Posterior cingulate gyrus (tissue), 11 donors: ENCODE measurements at places on chromosomes 3 and 15.

DNA sequence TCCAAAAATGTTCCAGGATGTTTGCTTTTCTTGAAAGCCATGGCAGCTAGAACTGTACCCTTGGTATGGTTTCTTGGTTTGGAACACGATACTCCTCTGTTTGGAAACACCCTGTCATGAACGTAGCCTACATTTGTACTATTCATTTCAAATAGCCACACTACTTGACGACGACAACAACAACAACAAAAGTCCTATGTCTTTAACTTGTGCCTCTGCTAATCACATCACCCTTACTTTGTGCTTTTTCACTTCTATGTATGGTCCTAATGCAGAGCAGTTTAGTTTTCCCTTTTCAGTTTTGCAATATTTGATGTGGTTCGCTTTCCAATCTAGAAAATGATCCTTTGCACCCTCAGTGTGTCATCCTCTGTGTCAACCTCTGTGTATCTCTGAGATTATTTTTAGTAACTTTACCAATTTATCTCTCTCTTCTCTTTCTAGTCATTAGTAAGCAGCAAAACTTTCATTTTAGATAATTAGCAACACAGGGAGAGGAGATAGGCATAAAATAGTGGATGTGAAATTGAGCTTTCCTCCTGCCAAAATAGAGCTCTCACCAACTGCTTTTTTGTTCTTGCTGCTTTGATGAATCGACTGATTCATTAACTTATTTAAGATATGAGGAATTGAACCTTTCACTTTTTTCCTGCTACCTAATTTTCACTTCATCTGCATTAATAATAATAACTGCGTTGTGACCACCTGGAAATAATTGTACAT lies 44.1 kb upstream of the TP63 start:
- no peak for DNase-seq

DNA sequence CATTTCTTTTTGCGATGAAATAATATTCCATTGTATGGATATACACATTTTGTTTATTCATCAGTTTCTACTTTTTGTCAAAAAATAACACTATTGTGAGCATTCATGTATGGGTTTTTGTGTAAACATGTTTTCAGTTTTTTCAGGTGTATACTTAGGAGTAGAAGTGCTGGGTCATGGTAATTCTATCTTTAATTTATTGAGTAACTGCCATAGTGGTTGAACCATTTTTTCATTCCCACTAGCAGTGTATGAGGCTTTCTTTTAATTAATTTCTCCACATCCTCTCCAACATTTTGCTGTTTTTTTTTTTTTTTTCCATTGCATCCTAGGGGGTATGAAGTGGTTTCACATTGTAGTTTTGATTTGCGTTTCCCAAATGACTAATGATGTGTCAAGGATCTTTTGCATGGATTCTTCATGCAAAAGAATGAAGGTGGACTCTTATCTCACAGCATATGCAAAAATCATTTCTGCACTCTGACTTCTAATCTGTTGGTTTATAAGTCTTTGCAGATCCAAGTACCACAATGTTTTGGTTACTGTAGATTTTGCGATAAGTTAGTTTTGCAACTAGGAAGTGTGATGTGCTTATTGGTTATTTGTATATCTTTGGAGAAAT lies 12.6 kb downstream of the ATP2C1 start:
- no peak for DNase-seq

- DNase-seq: no peak
Measured at GRCh38 chr3:118526758-118527513, 507.7 kb downstream of the IGSF11 start.

DNA sequence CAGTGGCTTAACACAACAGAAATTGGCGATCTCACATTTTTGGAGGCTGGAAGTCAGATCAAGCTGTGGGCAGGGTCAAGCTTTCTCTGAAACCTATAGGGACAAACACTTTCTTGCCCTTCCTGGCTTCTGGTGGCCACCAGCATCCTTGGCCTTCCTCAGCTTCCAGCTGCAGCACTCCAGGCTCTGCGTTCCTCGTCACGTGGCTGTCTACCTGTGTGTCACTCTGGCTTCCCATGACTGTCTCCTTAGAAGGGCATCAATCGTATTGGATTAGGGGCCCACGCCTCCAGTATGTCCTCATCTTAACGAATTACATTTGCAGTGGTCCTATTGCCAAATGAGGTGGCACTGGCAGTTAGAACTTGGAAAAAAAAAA lies 25.8 kb downstream of the DNASE1L3 start:
- DNase-seq: no peak

DNA sequence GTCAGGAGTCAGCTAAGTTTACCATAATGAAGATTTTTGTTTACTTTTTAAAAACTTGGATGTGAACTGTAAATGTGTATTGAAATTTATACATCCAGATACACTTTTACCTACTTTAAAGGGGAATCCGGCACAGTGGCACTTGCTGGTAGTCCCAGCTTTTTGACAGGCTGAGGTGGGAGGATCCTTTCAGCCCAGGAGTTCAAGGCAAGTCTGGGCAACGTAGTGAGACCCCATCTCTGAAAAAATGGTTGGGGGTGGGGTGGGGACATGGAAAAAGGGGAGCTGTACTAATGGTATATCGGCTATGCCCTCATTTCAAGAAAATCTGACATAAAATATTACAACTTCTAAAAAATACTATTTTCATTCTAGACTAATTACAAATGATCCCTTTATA lies 95.8 kb upstream of the CGNL1 start:
- DNase-seq: no peak

DNA sequence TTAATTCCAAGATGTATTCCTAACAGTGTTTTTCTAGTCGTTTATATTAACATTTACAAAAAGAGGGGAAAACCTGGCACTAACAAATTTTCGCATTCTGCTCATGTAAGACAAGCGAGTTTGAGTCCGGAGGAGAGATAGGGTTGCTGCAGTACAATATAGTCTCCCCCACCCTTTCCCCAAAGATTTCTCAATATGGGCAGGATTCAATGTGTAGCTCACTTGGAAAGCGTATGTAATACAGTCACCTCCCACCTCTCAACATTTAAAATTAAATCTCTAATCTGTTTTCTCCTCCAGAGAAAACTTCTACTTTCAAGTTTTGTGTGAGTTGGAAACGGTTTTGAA lies 57.9 kb downstream of the CMSS1 start:
- DNase-seq: no peak

GRCh38 chr3:33047842-33048834 lies 48.8 kb downstream of the GLB1 start:
- DNase-seq: no peak

DNA sequence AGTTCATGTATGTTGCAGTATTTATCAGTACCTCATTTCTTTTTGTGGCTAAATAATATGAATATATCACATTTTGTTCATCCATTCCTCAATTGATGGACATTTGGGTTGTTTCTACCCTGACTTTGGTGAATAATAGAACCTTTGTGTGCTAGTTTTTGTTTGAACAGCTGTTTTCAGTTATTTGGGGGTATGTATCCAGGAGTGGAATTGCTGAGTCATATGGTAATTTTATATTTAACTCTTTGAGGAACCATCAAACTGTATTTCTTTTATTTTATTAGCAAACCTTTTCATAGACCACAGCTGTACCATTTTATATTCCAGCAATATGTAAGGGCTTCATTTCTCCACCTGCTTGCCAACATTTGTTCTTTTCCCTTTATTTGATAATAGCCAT lies 38.4 kb upstream of the RBM5 start:
- DNase-seq: no peak

DNA sequence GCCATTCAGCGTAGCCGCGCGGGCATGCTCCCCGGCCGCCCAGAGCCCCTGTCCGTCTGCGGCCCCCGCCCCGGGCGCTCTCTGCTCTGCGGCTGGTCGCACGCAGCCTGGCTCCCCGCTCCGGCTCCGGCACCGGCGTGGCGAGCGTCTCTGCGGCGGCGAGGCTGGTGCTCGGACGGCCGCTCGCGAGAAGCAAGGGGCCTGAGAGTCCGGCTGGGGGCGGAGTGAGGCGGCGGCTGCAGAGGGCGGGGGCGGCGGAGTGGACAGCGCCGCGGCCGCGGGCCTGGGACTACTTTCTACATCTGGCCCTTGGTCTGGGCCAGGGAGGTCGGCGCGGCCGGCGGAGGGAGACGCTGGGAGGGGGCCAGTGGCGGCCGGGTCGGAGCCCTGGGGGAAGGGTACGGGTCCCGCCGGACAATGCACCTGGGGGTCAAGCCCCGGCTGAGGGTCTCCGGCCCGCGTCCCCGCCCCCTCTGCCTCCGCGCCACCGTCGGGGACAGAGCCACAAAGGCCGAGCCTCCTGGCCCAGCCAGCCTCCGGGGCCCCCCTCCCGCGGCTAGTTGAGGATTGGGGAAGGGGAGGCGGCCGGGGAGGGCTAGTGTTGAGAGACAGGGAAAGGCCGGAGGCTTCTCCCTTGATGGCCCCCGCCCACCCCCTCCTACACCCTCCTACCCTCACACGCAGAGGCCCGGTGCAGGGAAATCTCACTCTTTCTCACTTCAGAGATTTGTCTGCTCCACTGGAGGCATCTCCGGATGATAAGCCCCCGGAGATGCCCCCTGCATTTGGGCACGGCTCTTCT lies at the start of gene PRTG:
PRTG (minus strand) TSS at position 226 of the 802 bp plus-strand sequence; CDS start at position 5, 221 bp downstream.
- DNase-seq: peak; percentile 85

- DNase-seq: peak; percentile 54
Measured at GRCh38 chr3:126118591-126118990, 34.7 kb upstream of the SLC41A3 start.

DNA sequence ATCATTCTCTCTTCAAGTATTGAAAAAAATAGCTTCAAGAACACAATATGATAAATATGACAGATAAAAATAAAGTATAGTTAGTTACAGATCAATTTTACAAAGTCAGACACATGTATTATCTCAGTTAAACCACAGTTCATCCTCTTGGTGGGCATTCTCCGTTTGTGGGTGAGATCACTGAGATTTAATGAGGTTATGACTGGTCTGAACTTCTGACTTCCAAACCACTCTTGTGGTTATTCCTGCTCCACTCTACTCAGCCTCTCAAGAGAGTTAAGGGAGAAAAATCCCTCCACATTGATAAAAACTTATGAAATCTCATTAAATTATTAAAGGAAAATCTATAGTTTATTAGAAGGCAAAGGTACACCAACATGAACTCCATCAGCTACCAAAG lies 229.9 kb upstream of the LRTM1 start:
- DNase-seq: no peak

- DNase-seq: no peak
Measured at GRCh38 chr3:47455806-47456452, 19.8 kb downstream of the SCAP start.

DNA sequence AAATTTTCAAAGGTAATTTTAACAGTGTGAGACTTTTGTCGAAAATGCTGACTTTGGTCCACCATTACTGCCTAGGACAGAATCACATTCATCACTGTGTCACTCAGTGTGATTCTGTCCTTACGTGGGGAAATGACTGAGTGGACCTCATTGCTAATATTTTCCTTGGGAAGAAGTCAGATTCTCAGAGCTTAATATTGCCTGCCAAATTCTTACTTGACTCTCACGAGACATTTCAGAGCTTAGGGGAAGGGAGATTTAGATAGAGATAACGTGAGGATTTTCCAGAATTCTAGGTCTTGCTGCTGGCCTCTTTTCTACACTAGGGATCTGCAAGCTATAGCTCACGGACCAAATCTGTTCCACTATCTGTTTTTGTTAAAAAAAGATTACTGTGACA lies 270.4 kb downstream of the SUCLG2 start:
- DNase-seq: no peak

GRCh38 chr3:4438296-4438695 lies 28.8 kb downstream of the SUMF1 start:
- DNase-seq: no peak
